ENCODE measurements at places on chromosomes 5 and 9. TPM values are rescaled to one million over a fixed set of nuclear protein-coding genes. Genes with fewer than 3 reads are reported as not detected.

DNA sequence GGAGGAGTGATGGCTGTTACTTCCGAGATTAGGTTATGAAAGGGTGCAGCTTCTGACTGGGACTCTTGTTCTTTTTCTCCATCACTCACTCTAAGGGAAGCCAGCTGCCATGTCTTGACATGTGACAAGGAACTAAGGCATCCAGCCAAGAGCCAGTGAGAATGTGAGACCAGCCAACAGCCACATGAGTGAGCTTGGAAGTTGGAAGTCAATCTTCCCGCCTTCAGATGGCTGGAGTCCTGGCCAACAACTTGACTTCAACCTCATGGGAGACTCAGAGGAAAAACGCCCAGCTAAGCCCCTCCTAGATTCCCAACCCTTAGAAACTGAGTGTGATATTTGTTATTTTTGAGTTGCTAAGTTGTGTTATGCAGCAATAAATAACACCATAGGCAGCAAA, 201.1 kb downstream of the SNX18 start:
- no peak overlapping the region for H3K27ac ChIP-seq
- no peak for DNase-seq

DNA sequence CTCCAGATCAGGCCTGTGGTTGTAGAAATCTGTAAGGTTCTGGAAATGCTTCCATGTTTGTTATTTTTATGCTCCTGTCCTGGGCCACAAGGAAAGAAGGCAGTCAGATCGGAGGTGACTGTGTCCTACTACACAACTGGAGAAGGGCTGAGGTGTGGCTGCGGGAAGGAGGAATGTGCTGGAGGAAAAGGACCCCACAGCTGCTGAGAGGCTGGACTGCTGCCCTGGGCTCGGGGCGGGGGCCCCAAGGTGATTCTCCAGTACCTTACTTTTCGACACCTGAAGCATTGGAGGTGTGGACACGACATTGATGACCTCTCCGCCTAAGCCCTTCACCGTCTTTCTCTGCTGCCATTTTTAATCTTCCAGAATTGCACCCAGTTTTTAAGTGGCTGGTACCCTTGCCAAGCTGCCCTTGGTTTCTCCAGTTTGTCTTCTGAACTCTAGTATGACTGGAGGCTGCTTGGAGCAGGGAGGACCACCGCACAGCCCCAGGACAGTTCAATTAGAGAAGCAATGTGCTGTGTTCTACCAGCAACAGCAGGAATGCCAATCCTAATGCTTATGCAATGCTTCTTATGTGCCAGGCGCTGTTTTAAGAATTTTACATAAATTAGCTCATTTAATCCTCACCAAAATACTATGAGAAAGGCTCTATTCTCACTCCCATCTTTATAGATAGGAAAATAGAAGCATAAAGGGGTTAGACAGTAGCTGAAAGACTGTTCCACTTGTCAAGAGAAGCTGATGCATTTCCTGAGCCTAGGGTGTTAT, 13.5 kb upstream of the ANKRD33B start:
- no peaks in the 10 kb centered on the region for H3K27me3 ChIP-seq
- DNase-seq: no peak
- peak overlapping the region; percentile 90 for H3K27ac ChIP-seq
- no peak overlapping the region for H3K4me3 ChIP-seq

GRCh38 chr9:5951686-5952211, 61.1 kb downstream of the MLANA start:
- no peak for DNase-seq
- no peaks in the 10 kb centered on the region for H3K27me3 ChIP-seq

DNA sequence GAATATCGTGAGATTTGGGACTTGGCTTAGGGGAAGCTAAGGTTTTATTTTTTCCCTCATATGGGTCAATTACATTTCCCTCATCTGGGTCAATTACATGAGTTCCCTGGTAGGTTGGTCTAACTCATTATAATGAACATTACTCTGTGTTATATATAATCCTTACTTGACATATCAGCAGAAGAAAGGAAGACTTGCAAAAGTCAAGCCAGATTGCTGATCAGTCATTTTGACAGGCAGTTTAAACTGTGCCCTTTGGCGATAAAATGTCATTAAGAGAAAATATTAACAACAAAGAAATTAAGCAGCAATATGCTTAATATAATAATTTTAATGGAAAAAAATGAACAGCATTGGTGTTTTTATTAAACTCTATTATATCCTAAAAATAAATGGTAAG, 23.1 kb upstream of the TRPM3 start:
- H3K36me3 ChIP-seq: no peaks in the 10 kb centered on the region
- H3K4me1 ChIP-seq: no peaks in the 10 kb centered on the region
- DNase-seq: no peak

- H3K36me3 ChIP-seq: peaks cover 17% of the 10 kb centered on the region
- peaks cover 44% of the 10 kb centered on the region for H3K4me1 ChIP-seq
- H3K27me3 ChIP-seq: no peaks in the 10 kb centered on the region
- peak overlapping the region; percentile 41 for H3K27ac ChIP-seq
These were observed 115.3 kb downstream of the TLE4 start for GRCh38 chr9:79687131-79687447.

DNA sequence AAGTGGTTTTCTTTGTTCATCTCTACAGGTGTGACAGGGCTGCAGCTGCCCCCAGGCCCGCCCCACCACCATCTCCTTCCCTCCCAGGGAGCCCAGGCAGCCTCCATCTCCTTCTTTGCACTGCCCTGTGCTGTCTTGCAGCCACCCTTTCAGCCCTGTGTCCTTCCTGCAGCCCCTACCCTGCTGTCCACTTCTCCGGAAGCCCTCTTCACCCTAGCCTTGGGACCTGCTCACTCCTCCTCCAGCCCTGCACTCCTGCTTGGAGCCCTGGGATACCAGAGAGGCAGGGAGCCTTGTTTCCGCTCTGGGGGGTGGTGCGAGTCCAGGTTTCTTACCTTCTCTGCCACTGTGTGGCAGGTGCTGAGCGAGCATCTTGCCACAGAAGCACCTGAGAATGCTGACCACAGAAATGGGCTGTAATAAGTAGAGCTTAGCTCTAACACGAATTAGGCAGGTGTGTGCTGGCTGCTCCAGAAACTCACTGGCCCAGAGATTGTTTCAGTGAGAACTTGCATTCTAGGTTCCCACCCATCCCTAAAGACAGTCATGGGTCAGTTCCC, 51.3 kb upstream of the GADD45G start:
- H3K36me3 ChIP-seq: no peaks in the 10 kb centered on the region
- no peak for DNase-seq
- 0 out of 2 replicates have a peak, but pooled peaks cover 5% of the 10 kb centered on the region for H3K27me3 ChIP-seq

DNA sequence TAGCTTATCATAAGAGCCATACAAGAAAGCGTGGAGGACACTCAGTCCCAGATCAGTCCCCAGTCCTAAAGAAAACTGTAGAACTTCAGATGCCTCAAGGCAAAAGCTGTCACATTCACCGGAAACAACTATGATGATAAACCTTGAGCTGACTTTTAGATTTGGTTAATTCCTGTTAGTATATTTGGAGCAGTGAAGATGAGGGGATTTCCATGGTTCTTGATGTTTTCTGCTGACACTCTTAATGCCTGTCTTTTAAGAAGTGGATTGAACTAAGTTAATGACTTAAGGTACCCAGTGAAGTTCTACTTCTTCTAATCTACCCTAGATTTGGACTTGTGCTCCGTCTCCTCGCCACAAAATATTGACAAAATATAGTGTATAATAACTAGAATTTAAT, 355.0 kb downstream of the EBF1 start:
- no peaks in the 10 kb centered on the region for H3K27me3 ChIP-seq
- DNase-seq: no peak
- H3K4me3 ChIP-seq: no peak overlapping the region
- H3K4me1 ChIP-seq: no peaks in the 10 kb centered on the region
- H3K36me3 ChIP-seq: no peaks in the 10 kb centered on the region

GRCh38 chr9:69236188-69236587, 62.1 kb downstream of the TJP2 start:
- H3K27ac ChIP-seq: no peak overlapping the region
- H3K4me3 ChIP-seq: no peak overlapping the region
- peaks cover 31% of the 10 kb centered on the region for H3K36me3 ChIP-seq
- no peak for DNase-seq

DNA sequence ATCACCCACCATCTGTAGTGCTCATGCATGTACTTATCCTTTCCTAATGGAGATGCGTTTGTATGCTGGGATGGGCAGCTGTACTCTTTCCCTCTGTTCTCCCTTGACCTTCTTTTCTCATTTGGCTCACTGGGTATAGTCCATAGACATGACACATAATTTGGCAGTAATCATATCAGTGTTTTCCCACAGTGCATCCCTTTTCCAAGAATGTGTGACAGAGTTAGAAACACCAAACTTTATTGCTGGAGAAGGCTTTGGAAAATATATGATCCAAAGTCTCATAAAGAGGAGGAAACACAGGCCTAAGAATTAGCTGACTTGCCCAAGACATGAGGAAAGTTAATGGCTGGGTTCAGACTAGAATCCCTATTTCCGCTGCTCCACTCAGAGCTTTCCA, 1233.4 kb upstream of the DMAC1 start:
- no peaks in the 10 kb centered on the region for H3K4me1 ChIP-seq
- H3K27ac ChIP-seq: no peak overlapping the region
- H3K27me3 ChIP-seq: no peaks in the 10 kb centered on the region
- H3K4me3 ChIP-seq: no peak overlapping the region

GRCh38 chr5:95162231-95162992, 122.5 kb downstream of the MCTP1 start:
- no peaks in the 10 kb centered on the region for H3K36me3 ChIP-seq
- DNase-seq: no peak
- no peak overlapping the region for H3K27ac ChIP-seq
- H3K27me3 ChIP-seq: no peaks in the 10 kb centered on the region
- no peaks in the 10 kb centered on the region for H3K4me1 ChIP-seq

DNA sequence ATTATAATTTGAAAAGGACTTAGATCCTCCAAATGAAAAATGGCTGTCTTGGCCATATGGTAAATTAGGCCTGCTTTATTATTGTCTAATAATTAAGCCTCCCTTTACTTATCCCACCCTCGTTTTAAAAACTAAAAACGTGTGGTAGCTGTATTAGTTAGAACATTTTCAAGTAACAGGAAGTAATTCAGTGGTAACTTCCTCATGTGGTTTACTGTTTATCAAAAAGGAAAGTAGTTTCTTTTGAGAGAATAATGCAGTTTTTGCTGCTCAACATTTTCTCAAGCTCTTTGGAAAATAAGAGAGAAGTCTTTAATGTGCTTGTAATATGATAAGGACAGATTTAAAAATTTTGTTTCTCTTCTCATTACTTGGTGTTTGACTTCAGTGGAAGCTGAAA, 26.0 kb downstream of the ZCCHC7 start:
- no peaks in the 10 kb centered on the region for H3K4me1 ChIP-seq
- H3K27ac ChIP-seq: no peak overlapping the region
- no peak for DNase-seq
- no peak overlapping the region for H3K4me3 ChIP-seq

DNA sequence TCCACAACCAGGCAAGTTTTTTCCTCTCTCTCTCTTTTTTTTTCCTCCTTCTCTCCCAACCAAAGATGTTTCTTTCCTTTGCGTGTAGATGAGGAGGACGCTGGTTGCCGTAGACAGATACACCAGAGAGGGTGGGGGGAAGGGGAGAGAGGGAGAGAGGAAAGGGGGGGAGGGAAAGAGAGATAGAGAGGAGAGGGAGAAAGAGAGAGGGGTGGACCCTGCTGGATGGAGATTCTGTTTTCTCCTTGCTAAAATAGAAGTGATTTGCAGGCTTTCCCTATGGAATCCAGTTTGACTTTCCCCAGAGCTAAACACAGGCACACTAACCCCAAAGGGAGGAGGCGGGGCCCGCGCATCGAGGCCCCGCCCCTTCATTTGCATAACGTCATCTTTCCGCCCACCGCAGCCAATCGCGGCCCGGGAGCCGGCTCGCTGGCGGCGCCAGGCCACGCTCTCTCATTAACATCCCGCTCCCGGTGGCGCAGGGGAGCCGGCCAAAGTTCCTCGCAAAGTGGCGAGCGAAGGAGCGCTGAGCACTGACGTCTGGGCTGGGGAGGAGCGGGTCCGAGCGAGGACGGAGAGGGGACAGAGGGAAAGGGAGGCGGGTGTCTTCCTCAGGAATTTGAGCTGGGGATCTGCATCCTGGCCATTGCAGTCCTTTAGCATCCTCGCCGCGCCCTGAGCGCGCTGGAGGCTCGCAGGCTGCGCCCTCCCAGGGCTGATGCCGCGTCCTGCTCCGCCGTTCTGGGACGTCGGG, 487 bp upstream of the EBF1 start:
- H3K27me3 ChIP-seq: no peaks in the 10 kb centered on the region
- DNase-seq: peak; percentile 97
- peak overlapping the region; percentile 80 for H3K4me3 ChIP-seq
- peaks cover 32% of the 10 kb centered on the region for H3K4me1 ChIP-seq
- peak overlapping the region; percentile 23 for H3K27ac ChIP-seq

DNA sequence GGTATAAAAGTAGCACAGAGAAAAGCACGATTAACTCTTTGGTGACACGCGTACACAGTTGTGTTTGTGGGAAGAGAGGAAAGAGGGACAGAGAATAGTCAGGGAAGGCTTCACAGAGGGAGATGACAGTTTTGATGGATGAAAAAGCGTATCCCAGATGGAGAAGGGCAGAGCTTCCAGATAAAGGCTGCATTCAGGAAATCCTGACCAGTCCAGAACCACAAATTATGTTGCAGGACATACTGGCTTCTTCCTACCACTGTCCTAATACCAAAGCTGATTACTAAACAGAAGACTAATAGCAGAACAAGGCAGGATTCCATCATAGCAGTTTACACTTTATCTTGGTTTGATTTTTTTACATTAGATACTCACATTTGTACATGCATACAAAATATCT, 34.5 kb downstream of the SLC31A2 start:
- DNase-seq: no peak
- H3K36me3 ChIP-seq: peaks cover 90% of the 10 kb centered on the region
- no peak overlapping the region for H3K4me3 ChIP-seq
- H3K27me3 ChIP-seq: no peaks in the 10 kb centered on the region
- peaks cover 21% of the 10 kb centered on the region for H3K4me1 ChIP-seq

- no peaks in the 10 kb centered on the region for H3K36me3 ChIP-seq
- H3K4me1 ChIP-seq: peaks cover 13% of the 10 kb centered on the region
- no peak overlapping the region for H3K27ac ChIP-seq
- no peaks in the 10 kb centered on the region for H3K27me3 ChIP-seq
- no peak overlapping the region for H3K4me3 ChIP-seq
These were observed 209.8 kb downstream of the PJA2 start for GRCh38 chr5:109199799-109200620.

The DMRTA1 gene
- total RNA-seq: 0.25 TPM

The SOX30 gene
- 5.8 TPM for total RNA-seq

The CDC20B gene
- total RNA-seq: not detected

The ARPC5L gene
- 41.3 TPM for total RNA-seq

The SLC6A7 gene
- total RNA-seq: not detected

The SPAAR gene
- not detected for total RNA-seq

The LAMC3 gene
- total RNA-seq: not detected

All from SJSA1 (cell line).